ENCODE measurements at places on chromosomes 7 and 10.
A peak's percentile ranks its signal among the peaks of the same experiment; 100 is the strongest.

- DNase-seq: no peak
Observed at GRCh38 chr7:135774284-135774683, 25.7 kb upstream of the FAM180A start.

DNA sequence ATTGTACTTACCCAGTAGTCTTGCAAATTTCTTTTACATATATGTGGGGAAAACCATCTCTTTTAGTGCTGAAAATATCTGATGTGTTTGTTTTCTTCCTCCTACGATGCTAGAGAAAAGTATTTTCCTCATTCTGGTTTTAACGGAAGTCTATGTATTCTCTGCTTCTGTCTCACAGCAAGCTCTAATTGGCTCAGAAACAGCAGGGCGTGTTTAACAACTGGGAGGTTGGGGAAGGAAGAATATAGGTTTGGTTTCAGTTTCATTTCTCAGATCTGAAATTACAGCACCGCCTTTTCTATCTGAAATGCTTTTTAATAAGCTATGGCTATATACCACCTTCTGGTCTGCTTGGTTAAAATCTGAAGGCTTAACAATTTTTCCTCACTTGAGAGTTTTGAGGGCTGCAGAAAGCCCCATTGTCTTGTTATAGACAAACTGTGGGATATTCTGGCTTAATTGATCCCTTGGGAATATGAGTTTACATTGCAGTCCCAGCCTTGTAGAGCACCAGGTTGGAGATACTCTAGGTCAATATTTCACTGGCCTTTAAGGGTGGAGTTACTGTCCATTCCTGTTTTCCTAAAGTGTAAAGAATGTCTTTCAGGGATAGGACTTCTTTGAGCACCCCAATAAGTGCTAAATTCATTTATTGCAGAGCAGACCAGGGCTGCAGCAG, at the start of gene SAMD9:
Gene SAMD9, minus strand, starts transcription at position 128 of the 679 bp plus-strand sequence. CDS start 11,882 bp downstream, outside the sequence.
- DNase-seq: peak; percentile 28

- no peak for DNase-seq
Observed at GRCh38 chr7:3210531-3210930, 90.5 kb upstream of the SDK1 start.

DNA sequence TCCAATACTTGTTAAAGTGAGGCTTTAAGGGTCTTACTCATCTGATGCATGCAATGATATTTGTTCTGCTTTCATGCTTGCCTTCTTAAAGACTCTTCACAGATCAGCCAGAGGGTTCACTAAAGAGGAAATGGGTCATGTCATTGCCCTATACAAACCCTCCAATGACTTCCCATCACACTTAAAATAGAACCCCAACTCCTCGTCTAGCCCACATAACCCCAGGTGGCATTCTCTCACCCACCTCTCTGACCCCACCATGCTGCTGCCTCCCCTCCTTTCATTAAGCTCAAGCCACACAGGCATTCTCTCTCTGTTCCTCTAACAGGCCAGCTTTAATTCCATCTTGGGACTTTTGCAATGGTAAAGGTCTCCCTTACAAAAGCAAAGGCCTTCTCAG, 253.6 kb downstream of the GRID1 start:
- DNase-seq: no peak

DNA sequence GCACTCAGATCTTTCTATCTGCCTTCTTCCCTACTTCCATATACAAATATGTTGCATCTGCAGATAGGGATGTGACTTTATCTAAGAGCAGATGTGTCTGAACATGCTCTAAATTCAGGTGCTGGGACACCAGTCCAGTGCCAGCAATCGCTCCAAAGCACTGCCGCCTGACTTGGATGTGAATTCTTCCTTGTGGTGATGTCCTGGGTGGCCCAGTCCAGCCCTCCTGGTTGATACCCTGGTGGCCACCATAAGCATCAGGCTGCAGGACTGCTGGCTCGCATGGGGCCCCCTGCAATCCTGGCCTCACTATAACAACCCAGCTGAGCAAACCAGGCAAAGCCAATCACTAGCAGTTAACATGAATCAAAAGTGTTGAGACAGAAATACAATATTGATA, 149.2 kb upstream of the PDE1C start:
- DNase-seq: no peak

DNA sequence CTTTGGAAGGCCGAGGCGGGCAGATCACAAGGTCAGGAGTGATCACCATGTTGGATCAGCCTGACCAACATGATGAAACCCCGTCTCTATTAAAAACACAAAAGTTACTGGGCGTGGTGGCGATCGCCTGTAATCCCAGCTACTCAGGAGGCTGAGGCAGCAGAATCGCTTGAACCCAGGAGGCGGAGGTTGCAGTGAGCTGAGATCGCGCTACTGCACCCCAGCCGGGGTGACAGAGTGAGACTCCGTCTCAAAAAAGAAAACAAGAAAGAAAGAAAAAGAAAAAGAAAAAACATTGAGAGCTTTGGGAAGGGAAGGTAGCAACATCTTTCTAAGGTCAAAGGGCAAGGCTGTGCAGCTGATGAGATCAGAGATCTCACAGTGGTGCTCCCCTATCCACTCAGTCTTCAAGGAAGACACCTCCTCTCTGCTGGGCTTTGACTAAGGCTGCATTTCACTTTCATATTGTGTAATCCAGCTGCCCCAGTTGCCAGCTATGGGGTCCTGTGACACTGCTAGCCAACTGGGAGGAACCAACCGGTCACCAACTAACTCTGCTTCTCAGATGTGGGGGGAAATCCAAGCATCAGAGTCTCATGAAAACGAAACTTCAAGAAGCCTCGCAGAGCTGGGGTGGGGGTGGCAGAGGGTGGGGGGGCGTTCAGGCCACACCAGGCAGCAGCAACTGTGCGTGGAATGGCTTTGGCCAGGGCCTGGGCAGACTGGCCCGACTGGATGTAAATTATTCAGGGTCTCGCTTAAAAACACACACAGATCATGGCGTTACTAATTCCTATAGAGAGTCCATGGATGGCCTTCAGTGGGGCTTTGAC, 1.5 kb downstream of the IL15RA start:
- no peak for DNase-seq

- DNase-seq: no peak
Observed at GRCh38 chr10:60140651-60141632, 234.6 kb upstream of the CCDC6 start.

DNA sequence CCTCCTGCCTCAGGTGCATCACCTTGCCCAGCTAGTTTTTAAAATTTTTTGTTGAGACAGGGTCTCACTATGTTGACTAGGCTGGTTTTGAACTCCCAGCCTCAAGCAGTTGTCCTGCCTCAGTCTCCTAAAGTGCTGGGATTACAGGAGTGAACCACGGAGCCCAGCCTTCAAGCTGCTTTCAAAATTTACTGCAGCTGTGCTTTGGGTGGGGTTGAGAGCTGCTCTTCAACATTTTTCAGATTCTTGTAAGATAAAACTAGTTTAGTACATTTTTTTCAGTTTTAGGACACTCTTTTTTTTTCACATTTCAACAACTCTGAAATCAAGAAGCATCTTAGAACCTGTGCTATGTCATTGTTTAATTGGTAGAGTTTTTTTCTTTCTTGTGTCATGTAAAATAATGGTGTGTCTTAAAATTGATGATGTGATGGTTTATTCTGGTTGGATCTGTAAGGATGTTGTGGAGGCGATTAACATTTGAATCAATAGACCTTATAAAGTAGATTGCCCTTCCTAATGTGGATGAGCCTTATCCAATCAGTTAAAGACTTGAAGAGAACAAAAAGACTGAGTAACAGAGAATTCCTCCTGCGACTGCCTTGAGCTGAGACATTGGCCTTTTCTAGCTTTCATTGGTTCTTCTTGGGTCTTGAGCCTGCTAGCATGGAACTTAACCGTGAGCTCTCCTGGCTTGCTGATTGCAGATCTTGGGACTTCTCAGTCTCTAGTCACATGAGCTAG, 13.5 kb downstream of the PLEKHA8 start:
- no peak for DNase-seq
